ENCODE measurements at places on chromosomes 16 and 17. TPM values are rescaled to one million over a fixed set of nuclear protein-coding genes. Genes with fewer than 3 reads are reported as not detected.

The SLC9A5 gene
- 0.74 TPM for total RNA-seq

The STX1B gene
- total RNA-seq: 1.1 TPM

The CDH1 gene
- total RNA-seq: 224 TPM

The FBXO39 gene
- 0.07 TPM for total RNA-seq

The FA2H gene
- total RNA-seq: 1.7 TPM

The CDRT15L2 gene
- not detected for total RNA-seq

The HOXB4 gene
- total RNA-seq: not detected

The ITGA2B gene
- total RNA-seq: 0.07 TPM

The TUBD1 gene
- 9.8 TPM for total RNA-seq

The STAC2 gene
- not detected for total RNA-seq

The SEPTIN1 gene
- not detected for total RNA-seq

The ELAC2 gene
- 83.4 TPM for total RNA-seq

The MMP28 gene
- 64.9 TPM for total RNA-seq

The PTX4 gene
- not detected for total RNA-seq

The SLC13A5 gene
- total RNA-seq: 0.49 TPM

The RPRML gene
- total RNA-seq: 0.28 TPM

The SNAI3 gene
- total RNA-seq: 0.71 TPM

The KCNH4 gene
- total RNA-seq: not detected

The SLC7A6OS gene
- total RNA-seq: 9.2 TPM

The SAMD14 gene
- total RNA-seq: not detected

The STH gene
- not detected for total RNA-seq

The FAM234A gene
- 69.4 TPM for total RNA-seq

The ZSWIM7 gene
- total RNA-seq: 17.2 TPM

The C17orf75 gene
- 14.4 TPM for total RNA-seq

The NLRP1 gene
- total RNA-seq: 11.2 TPM

The CLEC3A gene
- total RNA-seq: not detected

The TBX21 gene
- not detected for total RNA-seq

The TNFRSF12A gene
- total RNA-seq: 319 TPM

The FTO gene
- total RNA-seq: 61.7 TPM

The KRTAP3-2 gene
- total RNA-seq: not detected

The GAST gene
- total RNA-seq: 7.2 TPM

The CACNG3 gene
- total RNA-seq: not detected

The DNAAF8 gene
- not detected for total RNA-seq
